AG04450 (cell line): ENCODE measurements at places on chromosomes 2 and 18.

- no peak for DNase-seq
These were observed 611.6 kb upstream of the VRK2 start for GRCh38 chr2:57434972-57435371.

- DNase-seq = peak; percentile 26
These were observed 53.8 kb upstream of the SPTBN1 start for GRCh38 chr2:54402350-54402749.

DNA sequence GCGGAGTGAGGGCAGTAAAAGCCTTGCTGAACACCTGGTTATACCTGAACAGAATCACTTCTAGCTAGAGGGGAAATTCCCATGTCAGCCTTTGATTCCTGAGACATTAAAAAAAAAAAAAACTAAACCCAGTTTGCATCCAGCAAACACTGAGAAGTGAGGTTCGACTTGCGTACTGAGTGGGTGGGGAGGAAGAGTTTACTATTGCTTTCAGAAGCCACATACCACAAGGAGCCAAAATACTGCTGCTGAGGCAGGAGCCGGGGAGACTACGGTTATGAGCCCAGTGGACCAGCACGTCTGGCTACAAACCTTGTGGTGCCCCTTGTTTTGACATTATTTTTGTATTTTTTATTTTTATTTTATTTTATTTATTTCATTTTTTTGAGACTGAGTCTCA, 2.7 kb downstream of the COLEC11 start:
- DNase-seq = no peak

- no peak for DNase-seq
These were observed 286.0 kb upstream of the SLC14A2 start for GRCh38 chr18:45329316-45329715.

- DNase-seq = no peak
These were observed 90.5 kb upstream of the DDX18 start for GRCh38 chr2:117723888-117724434.

GRCh38 chr2:218188528-218188927, 21.8 kb upstream of the CXCR1 start:
- DNase-seq = no peak

GRCh38 chr2:153668923-153669322, 190.4 kb upstream of the RPRM start:
- no peak for DNase-seq

DNA sequence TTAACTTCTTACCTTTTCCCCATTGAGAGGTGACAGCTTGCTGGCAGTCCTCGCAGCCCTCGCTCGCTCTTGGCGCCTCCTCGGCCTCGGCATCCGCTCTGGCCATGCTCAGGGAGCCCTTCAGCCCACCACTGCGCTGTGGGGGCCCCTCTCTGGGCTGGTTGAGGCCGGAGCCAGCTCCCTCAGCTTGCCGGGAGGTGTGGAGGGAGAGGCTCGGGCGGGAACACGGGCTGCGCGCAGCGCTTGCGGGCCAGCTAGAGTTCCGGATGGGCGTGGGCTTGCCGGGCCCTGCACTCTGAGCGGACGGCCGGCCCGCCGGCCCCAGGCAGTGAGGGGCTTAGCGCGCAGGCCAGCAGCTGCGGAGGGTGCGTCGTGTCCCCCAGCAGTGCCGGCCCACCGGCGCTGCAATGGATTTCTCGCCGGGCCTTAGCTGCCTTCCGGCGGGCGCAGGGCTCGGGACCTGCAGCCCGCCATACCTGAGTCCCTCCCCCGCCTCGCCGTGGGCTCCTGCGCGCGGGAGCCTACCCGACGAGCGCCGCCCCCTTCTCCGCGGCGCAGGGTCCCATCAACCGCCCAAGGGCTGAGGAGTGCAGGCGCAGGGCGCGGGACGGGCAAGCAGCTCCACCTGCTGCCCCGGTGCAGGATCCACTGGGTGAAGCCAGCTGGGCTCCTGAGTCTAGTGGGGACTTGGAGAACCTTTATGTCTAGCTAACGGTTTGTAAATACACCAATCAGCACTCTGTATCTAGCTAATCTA, 335.0 kb downstream of the CBLN2 start:
- no peak for DNase-seq

GRCh38 chr18:69981948-69982347, 34.3 kb upstream of the CD226 start:
- no peak for DNase-seq

- no peak for DNase-seq
These were observed 449.7 kb upstream of the CWC22 start for GRCh38 chr2:180456801-180457200.

- DNase-seq = no peak
These were observed 1044.3 kb upstream of the KLHL29 start for GRCh38 chr2:22340716-22341115.

DNA sequence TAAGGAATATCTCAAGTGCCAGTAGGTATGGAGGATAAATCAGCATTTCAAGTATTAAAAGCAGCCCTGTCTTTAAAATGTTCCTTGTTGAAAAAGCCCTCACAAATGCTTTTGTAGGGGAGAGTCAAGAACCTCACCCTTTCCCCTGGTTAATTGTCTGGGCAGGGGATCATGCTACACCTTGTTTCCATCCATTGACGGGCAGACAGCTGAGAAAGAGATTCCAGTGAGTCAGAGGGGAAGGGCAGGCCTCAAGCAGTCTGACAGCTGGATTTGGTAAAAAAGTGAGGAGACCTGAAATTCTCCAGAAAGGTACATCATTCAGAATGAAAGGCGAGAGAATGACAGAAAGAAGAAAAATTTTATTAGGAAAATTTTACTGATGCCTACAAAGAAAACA, 203.2 kb upstream of the CYP26B1 start:
- DNase-seq = no peak

DNA sequence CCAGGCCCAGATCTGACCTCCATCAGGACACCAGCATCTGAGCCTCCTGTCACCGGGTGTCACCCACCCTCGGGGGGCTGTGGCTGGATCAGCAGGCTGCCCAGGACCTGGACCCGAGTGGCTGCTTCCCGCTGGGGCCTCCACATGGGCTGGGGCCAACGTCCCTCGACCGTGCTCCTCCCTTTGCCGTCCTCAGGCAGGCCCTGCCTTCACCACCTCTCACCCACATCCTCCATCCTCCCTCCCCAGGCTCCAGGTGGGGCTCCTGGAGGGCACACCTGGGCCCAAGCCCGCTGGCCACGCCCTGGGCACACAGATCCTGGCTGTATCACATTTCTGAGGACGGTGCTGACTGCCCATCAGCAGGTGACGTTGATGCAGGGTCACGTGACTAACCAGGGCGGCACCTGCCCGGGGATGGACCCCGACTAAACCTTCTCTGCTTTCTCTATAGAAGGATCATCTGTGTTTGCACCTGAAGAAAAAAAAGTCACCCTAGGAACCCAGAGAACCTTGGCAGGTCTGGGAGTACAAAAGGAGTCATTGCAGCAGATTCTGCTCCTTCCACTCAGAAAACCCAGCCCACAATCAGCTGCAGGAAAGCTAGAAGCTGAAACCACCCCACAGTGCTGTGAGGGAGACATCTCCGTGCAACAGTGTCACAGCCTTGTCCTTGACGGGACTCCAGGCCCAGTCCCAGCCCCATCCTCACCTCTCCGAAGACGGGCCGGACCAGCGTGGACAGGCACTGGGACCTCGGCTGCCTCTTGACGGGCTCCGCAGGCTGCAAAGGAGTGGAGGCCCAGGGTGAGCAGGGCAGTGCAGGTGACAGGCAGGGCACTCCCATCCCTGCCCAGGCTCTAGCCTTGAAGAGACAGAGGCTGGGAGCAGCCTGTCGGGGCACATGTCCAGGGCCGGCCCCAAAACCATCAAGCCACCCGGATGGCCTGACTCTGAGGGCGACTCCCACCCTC, 11.2 kb downstream of the STK25 start:
- DNase-seq = no peak

GRCh38 chr2:69170661-69171060, 157.7 kb downstream of the ANTXR1 start:
- no peak for DNase-seq

DNA sequence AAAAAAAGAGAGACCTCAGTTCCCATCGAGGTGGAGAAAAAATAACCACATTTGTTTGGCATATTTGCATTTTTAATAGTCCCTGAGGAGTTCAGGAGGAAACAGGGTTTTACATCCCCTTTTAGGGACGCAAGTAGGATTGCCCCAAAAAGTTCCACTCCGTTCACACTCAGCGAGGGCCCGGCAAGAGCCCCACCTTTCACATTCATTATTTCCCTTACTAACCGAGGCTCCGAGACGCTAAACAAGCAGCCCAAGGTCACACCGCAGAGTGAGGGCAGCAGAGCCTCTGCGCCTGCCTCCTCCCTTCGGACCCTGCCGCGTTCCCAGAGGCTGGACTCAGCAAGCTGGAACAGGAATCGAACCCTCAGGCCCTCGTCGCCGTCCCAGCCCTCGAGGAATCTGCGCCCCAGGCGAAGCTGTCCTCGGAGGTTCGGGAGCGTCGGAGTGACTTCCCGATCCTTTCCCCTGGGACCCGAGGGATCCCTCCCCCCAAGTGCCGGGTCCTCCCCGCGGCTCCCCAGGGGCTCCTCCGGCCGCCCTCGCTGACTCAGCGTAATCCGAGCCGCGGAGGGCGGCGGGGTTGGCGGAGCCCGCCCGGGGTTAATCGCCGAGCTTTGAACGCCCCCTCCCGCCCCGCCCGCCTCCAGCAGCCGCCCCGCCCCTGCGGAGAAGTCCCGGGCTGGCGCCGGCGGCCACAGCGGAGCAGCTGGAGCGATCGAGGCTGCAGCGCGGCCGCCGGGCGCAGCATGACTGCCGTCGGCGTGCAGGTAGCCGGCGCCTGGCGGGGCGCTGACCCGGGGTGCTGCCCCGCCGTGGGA, at the start of gene TMEM37:
TSS of gene TMEM37 (plus strand) at position 700 of the 821 bp plus-strand sequence. CDS start at position 750, 50 bp downstream.
- DNase-seq = no peak

- DNase-seq = no peak
These were observed 4.6 kb downstream of the ACMSD start for GRCh38 chr2:134842930-134843490.

DNA sequence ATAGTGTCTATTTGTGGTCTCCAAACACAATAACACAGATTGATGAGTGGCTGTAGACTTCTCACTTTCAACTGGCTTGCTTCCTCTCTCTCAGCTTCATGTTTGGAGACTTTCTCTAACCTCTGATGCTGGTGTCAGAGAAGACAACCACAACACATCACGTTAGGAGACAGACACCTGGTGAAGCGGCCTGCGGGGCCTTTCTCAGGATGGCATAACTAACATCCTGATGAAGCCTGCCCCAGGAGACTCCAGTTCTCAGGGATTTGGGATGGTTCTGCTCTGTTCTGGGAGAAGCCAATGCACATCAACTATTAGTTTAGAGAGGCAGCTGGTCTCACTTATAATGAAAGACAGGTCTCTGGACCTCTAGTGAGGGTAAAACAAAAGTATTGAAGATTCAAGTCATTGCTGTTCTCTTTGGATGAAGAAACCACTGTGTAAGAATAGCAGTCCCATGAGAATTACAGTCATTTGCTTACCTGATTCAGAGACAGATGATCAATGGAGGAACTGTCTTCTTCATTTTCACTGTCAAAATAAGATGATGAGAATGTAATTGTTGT, 2.0 kb downstream of the IL1A start:
- no peak for DNase-seq

DNA sequence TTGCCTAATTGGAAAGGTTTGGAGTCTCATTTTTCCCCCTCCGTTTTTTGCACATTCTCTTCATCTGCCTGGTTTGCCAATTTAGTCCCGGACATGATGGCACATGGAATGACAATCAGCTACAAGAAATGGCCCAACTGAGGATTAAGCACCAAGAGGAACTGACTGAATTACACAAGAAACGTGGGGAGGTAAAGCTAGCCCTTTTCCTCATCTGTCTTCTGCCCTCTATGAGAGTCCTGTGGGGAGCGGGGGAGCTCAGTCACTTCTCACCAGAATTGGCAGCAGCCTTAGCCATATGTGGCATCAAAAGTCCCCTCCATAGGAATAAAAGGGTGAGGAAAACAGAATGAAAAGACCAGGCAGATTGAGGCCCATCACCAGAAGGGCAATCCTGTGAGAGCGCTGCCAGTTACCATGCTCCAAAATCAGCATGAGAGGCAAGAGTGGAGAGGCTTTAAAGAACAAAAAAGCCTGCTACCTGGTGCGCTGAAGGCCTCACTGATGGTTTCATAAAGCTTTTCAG, 11.6 kb downstream of the ATG16L1 start:
- no peak for DNase-seq

- no peak for DNase-seq
These were observed 40.8 kb downstream of the SCRN3 start for GRCh38 chr2:174436351-174436750.

- DNase-seq = no peak
These were observed 25.7 kb upstream of the THOC1 start for GRCh38 chr18:293536-293935.

DNA sequence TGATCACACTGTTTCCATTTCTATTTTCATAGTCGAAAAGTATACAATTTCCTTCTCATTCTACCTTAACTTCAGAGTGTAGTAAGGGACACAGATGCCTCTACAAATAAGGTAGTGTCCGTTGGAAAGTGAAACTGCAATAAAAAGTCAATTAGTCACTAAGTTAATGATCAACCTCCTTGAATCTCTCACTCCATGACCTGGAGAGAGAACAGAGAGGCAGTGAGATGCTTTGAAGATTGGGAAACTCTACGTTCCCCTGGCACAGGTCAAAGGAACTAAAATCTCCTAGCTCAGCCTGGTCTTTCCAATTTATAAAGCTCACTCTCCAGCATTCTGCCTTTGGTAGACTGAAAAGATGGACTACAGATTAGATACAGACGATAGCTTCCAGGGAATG, 153.8 kb upstream of the ACAA2 start:
- no peak for DNase-seq

- no peak for DNase-seq
These were observed 20.9 kb upstream of the DNMT3A start for GRCh38 chr2:25362434-25363145.

- DNase-seq = no peak
These were observed 42.9 kb downstream of the TMEFF2 start for GRCh38 chr2:192151853-192152252.

GRCh38 chr2:199988151-199988550, 32.8 kb downstream of the MAIP1 start:
- DNase-seq = peak; percentile 16

GRCh38 chr2:236338495-236339184, 74.4 kb upstream of the ASB18 start:
- no peak for DNase-seq
